Chondrocyte (in vitro differentiated cells): ENCODE measurements at places on chromosomes 4 and X. TPM values are rescaled to one million over a fixed set of nuclear protein-coding genes. Genes with fewer than 3 reads are reported as not detected.

FGA gene
- total RNA-seq, result not detected in 3 replicates

DNA sequence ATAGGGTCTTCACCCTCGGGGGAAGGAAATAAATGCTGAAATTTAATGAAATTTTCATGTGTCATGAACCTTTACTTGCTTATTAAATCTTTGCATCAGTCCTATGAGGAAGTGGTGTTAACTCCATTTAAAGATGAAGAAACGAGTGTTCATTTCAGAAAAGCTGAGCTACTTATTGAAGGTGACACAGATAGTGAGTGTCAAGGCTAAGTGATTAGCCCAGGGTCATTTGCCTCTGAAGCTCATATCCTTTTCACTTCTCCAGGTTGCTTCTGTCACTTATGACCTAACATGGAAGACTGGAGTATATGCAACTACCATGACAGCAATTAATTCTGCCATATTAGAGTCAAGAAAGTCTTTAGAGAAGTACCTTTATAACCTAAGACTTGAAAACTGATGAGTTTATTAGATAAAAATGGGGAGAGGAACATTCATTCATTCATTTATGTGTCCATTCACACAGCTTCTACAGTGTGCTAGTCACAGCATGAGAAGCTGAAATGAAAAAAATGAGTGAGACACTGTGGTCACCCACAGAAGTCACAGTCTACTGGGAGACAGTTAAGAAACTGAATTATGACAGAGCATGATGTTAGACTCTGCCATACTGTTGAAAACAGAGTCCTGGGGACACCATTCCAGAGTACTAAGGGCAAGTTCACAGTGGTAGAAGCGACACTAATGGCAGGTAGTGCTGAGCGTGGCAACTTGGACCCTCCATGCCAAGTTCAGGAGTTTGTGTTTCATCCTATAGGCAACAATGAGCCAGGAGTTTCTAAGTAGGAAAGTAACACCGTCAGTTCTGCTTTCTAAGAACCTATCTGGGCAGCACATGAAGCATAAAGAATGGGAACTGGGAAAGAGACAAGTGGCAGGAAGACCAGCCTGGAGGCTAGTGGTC lies 21.3 kb downstream of the ALPK1 start:
- H3K27me3 ChIP-seq, result peaks cover 5% of the 10 kb centered on the region
- peaks cover 8% of the 10 kb centered on the region for H3K36me3 ChIP-seq
- no peak for DNase-seq
- H3K4me1 ChIP-seq, result peaks cover 3% of the 10 kb centered on the region
- H3K4me3 ChIP-seq, result no peak overlapping the region

- no peak for DNase-seq
- peaks cover 6% of the 10 kb centered on the region for H3K4me1 ChIP-seq
- H3K4me3 ChIP-seq, result no peak overlapping the region
- no peaks in the 10 kb centered on the region for H3K36me3 ChIP-seq
- peaks cover 8% of the 10 kb centered on the region for H3K27me3 ChIP-seq
Measured at GRCh38 chr4:74543983-74544382, 99.0 kb downstream of the AREG start.

ODAPH gene
- not detected in 3 replicates for total RNA-seq

- H3K4me1 ChIP-seq, result peaks cover 4% of the 10 kb centered on the region
- DNase-seq, result no peak
- H3K27ac ChIP-seq, result peak overlapping the region; percentile 65
- H3K27me3 ChIP-seq, result no peaks in the 10 kb centered on the region
- no peaks in the 10 kb centered on the region for H3K36me3 ChIP-seq
Measured at GRCh38 chrX:102712981-102713625, 855 bp downstream of the GPRASP2 start.

DNA sequence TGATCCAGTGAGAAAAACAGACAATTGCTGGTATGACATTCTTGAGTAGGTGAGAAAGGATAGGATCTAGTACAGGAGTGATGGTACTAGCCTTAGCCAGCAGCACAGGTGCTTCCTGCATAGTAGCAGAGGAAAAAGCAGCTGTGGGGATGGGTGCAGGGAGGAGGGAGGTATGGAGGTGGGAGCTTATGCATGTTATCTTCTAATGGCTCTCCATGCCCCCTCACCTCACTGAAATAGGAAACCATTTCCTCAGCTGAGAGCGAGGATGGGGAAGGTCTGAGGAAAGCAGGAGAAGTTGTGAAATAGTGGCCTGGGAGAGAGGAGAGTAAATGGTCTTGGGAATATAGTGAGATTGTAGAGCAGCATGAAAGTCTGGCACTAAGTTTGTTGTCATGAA lies 136.3 kb downstream of the TMEM164 start:
- H3K27ac ChIP-seq, result no peak overlapping the region
- no peaks in the 10 kb centered on the region for H3K36me3 ChIP-seq
- no peaks in the 10 kb centered on the region for H3K27me3 ChIP-seq
- H3K4me3 ChIP-seq, result no peak overlapping the region
- DNase-seq, result no peak
